ENCODE measurements at places on chromosomes 12 and 14.

GRCh38 chr12:56107242-56107641, 2.9 kb downstream of the PA2G4 start:
- no peak for DNase-seq

DNA sequence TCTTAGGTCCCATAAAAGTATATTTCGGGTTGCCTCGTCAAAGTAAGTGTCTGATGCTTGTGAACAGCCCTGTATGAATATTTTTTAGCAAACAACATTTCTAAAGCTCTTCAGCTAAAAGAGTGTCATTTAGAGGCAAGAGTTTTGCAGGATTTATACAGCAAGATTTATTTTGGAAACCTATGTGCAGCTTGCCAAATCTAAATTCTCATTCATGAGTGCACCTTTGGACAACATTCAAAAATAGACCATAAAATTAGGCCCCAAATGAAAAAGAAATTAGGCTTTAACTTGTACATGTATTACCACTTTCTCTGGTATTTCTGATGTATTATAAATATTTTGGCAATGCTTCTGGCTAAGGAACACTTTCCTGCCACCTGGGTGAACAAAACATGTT, 224.4 kb upstream of the PDZRN4 start:
- no peak for DNase-seq

DNA sequence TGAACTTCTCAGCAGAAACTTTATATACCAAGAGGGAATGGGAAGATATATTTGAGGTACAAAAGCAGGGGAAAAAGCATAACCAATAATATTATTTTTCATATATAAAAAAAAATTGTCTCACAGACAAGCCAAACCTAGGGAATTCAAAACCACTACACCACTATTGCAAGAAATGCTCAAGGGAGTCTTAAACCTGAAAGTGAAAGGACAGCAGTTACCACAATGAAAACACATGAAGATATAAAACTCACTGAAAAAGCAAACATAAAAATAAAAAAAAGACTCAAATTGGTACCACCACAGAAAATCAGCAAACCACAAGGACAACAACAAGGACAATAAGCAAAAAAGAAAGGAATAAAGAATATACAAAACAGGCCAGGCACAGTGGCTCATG, 131.9 kb downstream of the CEP128 start:
- no peak for DNase-seq

GRCh38 chr14:97281741-97282140, 484.6 kb downstream of the VRK1 start:
- DNase-seq: no peak

DNA sequence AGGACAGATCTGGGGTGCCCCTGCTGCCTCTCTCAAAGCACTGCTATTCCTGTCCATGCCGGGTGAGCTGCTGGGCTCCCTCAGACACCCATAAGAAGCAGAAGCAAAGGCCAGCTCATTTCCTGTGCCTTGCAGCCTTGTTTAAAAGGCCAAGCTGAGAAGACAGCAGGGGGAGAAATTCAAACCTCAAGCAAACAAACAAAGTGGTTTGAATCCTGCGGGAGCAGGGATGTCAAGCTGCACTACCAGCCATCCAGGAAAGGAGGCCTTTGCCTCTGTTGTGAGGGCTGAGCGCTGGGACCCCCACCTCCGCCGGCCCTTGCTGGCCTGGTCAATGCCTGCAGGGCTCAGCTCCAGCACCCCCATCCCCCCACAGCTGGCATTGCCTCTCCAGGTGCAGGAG, 176.5 kb downstream of the PIWIL1 start:
- DNase-seq: no peak

DNA sequence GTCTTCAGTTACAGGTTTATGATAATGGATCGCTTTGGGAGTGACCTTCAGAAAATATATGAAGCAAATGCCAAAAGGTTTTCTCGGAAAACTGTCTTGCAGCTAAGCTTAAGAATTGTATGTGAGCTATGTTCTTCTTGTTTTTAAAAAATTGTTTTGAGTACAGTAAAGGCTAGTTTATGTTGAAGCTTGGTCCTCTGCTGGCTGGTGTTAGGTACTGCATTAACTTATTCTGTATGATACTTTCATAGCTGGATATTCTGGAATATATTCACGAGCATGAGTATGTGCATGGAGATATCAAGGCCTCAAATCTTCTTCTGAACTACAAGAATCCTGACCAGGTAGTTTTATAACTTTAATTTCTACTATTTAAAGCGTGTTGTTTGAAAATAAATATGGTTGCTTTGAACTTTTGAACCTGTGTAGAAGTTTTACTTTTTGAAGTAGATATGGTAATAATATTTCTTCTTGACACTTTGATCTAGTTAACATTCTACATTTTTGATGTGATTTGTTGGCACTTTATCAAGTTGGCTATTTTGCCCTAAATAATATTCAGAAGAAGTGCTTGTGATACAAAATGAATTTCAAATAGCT, 55.7 kb downstream of the VRK1 start:
- no peak for DNase-seq

DNA sequence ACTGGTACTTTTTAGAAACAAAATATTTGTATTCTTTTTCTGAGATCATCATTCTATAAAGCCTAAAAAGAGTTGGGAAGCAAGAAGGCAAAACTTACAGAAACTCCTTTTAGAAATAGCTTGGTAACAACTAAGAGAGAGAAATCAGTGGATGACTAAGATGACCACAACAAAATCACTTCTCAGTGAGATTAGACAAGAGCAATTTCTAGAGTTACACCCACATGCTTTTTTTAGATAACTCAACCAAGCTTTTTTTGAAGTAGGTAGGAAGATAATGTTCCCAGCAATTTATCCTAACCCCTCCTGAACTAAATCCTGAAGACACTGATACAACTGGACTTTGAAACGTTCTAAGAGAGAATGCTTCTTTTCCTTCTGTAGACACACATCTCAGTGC, 576.4 kb downstream of the SLC6A15 start:
- DNase-seq: no peak

GRCh38 chr14:22797017-22797917, 18.0 kb downstream of the SLC7A7 start:
- DNase-seq: no peak

- no peak for DNase-seq
Observed at GRCh38 chr14:22105006-22105623, 431.5 kb upstream of the OR4E1 start.

GRCh38 chr12:123064366-123064765, 83.9 kb downstream of the ARL6IP4 start:
- DNase-seq: no peak
